Karpas-422 (cell line): ENCODE measurements at places on chromosomes 4 and X.

- DNase-seq: no peak
These were observed 37.7 kb downstream of the MAOA start for GRCh38 chrX:43693602-43694406.

- DNase-seq: no peak
These were observed 992.2 kb downstream of the ARAP2 start for GRCh38 chr4:35252071-35252470.

GRCh38 chr4:53101191-53101581 is 239.1 kb downstream of the RASL11B start:
- no peak for DNase-seq

DNA sequence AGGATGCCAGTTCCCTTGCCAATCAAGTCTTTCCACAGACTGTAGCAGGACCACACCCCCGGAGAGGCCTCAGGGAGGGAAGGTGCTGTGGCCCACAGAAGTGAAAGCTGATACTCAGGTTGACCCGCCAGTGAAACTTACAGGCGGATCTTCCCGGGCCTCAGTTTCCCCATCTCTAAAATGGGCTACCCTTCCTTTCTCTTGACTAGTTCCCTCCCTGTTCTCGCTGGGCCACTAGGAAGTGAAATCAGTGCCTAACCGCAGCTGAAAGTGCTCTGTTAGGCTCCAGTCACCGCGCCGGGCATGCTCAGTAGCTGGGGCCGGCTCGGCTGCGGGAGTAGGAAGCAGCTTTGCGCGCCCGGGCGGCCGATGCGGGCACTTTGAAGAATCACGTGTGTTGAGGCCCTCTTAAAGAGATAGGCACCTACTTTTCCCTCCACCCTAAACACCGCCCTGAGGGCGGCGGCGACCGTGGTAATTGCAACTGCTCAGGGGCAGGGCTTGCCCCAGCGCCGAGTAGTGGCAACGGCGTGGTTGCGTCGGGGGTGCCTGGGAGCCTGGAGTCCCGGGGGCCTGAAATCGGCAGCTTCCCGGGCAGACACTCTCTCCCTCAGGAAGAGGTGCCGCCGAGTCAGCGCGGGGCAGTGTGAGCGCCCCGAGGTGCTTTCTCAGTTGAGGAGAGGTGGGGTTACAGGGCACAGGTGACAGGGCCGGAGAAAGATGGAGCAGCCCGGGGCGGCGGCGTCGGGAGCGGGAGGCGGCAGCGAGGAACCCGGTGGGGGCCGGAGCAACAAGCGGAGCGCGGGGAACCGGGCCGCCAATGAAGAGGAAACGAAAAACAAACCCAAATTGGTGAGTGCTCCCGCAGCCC is at the start of gene DIAPH2:
Gene DIAPH2, plus strand, starts transcription at position 504 of the 871 bp plus-strand sequence.
- peak; percentile 53 for DNase-seq

DNA sequence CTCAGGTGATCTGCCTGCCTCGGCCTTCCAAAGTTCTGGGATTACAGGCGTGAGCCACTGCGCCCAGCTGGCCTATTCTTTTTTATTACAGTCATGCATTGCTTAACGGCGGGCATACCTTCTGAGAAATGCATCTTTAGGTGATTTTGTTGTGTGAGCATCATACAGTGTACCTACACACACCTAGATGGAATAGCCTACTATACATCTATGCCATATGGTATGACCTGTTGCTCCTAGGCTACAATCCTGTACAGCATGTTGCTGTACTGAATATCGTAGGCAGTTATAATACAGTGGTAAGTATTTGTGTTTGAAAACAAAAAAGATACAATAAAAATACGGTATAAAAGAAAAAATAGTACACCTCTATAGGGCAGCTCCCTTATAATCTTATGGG is 6.0 kb downstream of the STAG2 start:
- DNase-seq: no peak

- no peak for DNase-seq
These were observed 420.3 kb downstream of the FAT4 start for GRCh38 chr4:125735102-125735501.

GRCh38 chr4:94304365-94304971 is 38.2 kb downstream of the HPGDS start:
- DNase-seq: peak; percentile 75

GRCh38 chr4:102687982-102688433 is 72.8 kb downstream of the MANBA start:
- no peak for DNase-seq

DNA sequence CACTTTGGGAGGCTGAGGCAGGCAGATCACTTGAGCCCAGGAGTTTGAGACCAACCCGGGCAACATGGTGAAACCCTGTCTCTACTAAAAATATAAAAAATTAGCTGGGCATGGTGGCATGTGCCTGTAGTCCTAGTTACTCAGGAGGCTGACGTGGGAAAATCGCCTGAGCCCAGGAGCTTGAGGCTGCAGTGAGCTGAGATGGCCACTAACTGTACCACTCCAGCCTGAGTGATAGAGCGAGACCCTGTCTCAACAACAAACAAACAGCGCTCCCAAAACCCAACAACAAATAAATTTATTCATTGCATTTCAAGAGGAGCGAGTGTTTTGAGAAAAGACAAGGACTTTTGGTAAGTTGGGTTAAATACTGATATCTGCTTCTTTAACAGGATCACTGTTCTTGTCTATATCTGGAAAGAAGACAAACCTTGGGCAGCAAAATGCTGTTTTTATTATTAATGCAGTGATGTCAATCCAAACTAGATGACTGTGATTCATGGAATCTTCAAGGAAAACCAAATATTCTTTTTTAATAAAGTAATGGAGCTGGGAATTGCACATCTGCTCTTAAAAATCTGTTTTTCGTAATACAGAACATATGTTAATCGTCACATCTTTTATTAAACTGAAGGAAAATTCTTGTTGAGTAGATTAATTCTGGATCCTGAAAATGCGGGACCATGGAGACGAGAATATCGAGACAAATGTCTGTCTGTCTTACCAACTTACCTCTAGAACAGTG is 90.8 kb upstream of the LIMCH1 start:
- no peak for DNase-seq

GRCh38 chr4:102477657-102478056 is 23.5 kb upstream of the NFKB1 start:
- DNase-seq: no peak

GRCh38 chr4:53015681-53016080 is 153.6 kb downstream of the RASL11B start:
- peak; percentile 72 for DNase-seq

- no peak for DNase-seq
These were observed 105.2 kb upstream of the GATB start for GRCh38 chr4:151865744-151866591.

GRCh38 chrX:132059973-132060540 is 37.0 kb downstream of the STK26 start:
- no peak for DNase-seq
